ENCODE measurements at places on chromosomes 13 and 19.

GRCh38 chr13:63944911-63945310 lies 2529.3 kb upstream of the PCDH20 start:
- DNase-seq = no peak

GRCh38 chr13:48892688-48893075 lies 83.0 kb upstream of the FNDC3A start:
- no peak for DNase-seq

DNA sequence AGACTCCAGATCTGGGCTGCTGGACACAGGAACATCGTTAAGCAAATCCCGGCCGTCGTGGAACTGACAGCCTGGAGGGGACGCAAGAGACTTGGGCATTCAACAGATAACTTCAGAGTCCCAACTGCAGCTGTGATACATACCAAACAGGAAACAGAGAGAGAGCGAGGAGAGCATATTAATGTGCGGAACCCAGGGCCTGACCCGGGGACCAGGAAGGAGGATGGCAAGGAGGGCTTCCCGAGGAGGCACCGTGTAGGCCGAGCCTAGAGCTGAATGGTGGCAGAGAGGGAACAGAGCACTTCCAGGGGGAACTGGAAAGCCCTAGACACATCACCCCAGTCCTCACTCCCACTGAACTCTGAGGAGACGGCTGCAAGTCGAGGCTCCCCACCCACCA lies 68.1 kb downstream of the SIPA1L3 start:
- no peak for DNase-seq

DNA sequence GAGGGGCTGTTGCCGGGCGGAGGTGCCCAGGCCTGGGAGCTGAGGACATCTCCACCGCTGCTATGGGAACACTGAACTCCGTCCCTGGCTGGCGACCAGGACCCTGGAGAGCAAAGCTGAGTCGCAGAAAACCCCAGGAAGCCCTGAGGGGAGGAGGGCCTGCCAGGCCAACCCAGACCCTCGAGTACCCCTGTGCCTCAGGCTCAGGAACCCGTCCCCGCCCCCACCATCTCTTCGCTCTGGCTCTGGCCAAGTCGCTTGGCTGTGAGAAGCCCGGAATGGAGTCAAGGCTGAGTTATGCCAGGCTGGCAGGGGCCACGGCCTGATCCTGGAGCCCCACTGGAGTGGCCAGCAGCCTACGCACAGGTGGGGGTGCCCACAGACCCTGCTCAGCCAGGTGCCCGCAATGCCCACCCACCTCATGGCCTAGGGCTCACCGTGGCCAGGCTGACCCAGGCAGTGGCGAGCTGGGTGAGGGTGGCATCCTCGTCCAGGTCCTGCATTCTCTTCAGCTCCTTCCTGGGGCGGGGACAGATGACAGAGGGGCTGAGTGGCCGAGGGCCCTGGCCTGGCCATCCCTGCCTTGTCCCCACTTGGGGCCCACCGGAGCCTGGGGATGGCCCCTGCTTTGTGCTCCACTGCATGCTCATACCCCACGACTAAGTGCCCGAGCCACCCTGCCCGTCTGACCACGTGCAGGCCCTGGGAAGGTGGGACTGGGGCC lies 8.5 kb upstream of the CERS1 start:
- peak; percentile 11 for DNase-seq

- DNase-seq = no peak
Observed at GRCh38 chr13:97205982-97206381, 16.2 kb upstream of the MBNL2 start.

- no peak for DNase-seq
Observed at GRCh38 chr13:53921473-53921872, 892.9 kb downstream of the OLFM4 start.

- no peak for DNase-seq
Observed at GRCh38 chr19:41967054-41967783, 8.1 kb upstream of the RABAC1 start.

DNA sequence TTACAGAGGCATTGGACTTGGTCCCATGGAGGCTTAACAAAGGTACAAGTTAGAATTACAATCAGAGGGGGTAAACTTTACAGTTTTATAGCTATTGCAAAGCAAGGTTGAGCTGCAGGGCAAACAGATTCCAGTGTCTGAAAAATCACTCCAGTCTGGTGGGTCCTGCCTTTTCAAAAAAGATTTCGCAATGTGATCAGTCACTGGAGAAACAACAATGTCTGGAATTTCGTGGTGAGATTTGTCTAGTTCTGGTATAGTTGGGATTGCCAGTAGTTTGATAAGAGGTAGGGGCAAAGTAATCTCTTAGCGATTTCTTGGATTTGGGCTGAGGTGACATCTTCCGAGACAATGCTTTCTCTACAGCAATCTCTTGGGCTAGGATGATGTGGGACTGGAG lies 1198.2 kb upstream of the PCDH9 start:
- DNase-seq = no peak

GRCh38 chr13:85486663-85487062 lies 312.6 kb downstream of the SLITRK6 start:
- DNase-seq = no peak

DNA sequence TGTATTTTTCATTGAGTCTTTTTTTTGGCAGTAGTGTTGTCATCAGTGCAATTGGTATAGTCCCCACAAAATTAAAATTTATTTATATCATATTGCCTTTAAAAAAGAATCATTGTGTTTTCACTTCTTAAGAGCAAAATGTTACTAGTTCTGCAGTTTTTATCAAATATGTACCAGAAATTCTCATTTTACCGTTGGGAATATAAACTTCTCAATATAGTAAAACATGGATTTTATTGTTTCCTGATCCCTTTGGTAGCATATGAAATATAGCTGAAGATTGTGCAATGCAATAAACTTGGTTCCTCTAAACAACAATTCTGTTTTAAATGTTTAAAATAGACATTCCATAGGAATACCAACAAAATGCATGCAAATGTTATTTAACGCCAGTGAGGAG lies 306.5 kb upstream of the PCDH20 start:
- no peak for DNase-seq

DNA sequence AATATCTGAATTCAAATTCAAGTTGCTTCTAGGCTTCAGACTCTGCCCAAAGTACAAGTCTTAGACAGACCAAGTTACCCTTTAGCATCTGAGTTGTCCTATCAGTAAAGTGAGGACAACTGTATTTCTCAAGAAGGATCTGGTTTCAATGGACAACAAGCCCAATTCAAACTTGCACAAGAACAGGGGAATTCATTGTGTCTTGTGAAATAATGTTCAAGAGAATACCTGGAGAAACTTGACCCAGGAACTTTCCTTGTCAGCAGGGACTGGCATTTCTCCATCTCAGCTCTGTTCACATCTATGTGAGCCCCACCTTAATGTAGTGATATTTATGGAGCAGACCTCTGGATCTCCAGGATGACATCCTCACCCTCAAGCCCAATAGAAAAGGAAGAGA lies 894.9 kb upstream of the SLC10A2 start:
- no peak for DNase-seq

DNA sequence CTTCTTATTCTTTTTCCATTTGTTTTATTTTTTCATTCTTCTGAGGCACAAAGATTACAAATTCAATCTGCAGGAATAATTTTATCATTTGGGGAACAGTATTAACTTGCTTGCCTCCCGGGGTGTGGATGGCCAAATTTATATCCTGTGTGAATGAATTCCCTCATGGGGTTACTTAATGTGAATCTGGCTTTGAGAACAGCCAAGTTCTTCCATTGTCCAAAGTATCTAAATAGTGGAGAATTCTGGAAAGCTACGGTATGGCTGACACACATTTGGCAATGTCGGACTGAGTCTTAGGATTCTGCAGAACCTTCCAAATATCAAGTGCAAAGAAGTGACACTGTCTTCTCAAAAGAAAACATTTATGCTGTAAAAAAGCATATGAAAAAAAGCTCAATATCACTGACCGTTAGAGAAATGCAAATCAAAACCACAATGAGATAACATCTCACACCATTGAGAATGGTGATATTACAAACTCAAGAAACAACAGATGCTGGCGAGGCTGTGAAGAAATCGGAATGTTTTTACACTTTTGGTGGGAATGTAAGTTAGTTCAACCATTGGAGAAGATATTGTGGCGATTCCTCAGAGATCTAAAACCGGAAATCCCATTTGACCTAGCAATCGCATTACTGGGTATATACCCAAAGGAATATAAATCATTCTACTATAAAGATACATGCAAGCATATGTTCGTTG lies 620.2 kb downstream of the EFNB2 start:
- no peak for DNase-seq

- DNase-seq = peak; percentile 73
Observed at GRCh38 chr13:52158629-52159158, 703 bp downstream of the NEK3 start.

GRCh38 chr13:98992355-98992754 lies 14.5 kb upstream of the DOCK9 start:
- no peak for DNase-seq

DNA sequence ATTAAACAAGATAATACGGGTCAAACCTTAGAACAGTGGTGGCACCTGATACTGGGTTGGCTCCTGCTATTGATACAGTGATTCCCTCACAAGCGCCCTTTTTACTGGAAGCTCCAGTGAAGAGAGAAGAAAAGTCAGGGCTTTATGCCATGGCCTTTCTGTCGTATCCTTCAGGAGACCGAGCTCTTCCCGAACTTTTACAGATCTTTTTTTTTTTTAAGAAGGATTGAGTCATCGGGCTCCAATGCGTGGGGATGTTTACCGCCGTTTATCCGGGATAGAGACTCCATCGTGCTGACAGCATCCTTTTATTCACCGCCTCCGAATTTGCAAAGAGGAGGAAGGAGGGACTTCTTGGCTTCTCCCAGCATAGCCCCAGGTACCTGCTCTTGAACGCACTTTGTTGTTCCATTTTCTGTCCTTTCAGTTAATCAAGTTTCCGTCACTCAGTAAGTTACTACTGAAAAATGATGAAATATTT lies 574 bp downstream of the ZNF227 start:
- DNase-seq = peak; percentile 54

GRCh38 chr13:52978989-52979388 lies 49.6 kb upstream of the OLFM4 start:
- DNase-seq = peak; percentile 4

DNA sequence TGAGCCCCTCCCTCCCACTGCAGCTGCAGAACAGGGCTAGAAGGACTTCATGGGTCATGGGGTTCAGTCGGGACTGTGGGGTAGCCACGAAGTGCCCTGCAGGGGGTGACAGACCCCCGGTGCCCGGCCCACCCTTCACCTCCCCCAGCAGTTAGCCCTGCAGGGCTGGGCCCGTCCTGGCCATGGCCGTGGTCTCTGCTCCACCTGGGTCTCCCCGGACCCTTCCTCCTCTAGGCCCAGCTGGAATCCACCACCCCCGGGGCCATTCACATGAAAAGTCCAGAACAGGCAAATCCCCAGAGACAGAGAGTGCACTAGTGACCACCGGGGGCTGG lies 17.3 kb downstream of the MKNK2 start:
- DNase-seq = no peak

- no peak for DNase-seq
Observed at GRCh38 chr19:33275933-33276619, 26.3 kb downstream of the CEBPA start.

DNA sequence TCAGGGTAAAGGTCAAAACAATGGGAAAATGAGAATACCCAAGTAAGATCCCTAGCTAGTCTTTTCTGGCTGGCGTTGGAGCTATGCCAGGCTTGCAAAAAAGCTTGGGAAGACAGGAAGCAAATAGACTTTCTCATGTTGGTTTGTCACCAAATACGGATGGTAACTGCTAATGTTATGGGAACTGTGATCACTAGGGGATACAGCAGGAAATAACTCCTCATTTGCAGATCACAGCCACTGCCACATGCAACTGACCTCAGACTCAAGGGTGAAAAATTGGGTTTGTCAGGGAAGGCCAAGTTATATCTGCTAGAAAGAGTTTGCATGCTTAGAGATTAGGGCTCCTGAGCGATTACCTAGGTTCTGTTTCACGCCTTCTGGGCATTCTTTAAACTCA lies 162.9 kb downstream of the NHLRC3 start:
- DNase-seq = peak; percentile 90

- no peak for DNase-seq
Observed at GRCh38 chr13:98365302-98365701, 188.2 kb upstream of the RNF113B start.

DNA sequence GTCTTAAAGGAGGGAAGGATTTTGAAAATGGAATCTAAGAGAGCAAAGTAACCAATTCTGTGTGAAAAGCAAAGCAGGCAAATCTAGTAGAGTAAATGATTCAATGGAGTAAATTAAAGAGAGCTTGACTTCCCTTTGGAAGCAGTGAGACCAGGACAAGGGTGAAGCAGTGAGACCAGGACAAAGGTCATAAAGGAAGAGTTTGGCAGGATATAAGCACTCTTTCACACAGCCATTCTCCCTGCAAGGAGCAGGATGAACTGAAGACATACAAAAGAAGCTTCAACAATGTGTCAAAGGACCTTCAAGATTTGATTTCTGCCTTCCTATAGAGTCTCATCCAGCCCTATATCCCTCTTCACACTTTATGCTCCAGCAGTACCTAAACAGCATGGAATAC lies 123.8 kb downstream of the ENOX1 start:
- DNase-seq = no peak

DNA sequence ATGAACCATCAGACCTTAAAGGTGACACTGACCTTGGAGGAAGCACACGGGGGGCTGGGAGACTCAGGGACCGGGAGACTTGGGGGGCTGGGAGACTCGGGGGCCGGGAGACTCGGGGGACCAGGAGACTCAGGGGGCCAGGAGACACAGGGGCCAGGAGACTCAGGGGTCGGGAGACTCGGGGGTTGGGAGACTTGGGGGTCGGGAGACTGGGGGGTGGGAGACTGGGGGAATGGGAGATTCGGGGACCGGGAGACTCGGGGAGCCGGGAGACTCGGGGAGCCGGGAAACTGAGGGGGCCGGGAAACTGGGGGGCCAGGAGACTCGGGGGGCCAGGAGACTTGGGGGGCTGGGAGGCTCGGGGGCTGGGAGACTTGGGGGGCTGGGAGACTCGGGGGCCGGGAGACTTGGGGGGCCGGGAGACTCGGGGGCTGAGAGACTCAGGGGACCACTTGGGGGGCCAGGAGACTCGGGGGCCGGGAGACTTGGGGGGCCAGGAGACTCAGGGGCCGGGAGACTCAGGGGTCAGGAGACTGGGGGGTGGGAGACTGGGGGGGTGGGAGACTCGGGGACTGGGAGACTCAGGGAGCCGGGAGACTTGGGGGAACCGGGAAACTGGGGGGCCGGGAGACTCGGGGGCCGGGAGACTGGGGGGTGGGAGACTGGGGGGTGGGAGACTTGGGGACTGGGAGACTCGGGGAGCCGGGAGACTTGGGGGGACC lies 62.9 kb downstream of the RASA3 start:
- no peak for DNase-seq

- no peak for DNase-seq
Observed at GRCh38 chr13:31793246-31793645, 53.9 kb downstream of the RXFP2 start.

DNA sequence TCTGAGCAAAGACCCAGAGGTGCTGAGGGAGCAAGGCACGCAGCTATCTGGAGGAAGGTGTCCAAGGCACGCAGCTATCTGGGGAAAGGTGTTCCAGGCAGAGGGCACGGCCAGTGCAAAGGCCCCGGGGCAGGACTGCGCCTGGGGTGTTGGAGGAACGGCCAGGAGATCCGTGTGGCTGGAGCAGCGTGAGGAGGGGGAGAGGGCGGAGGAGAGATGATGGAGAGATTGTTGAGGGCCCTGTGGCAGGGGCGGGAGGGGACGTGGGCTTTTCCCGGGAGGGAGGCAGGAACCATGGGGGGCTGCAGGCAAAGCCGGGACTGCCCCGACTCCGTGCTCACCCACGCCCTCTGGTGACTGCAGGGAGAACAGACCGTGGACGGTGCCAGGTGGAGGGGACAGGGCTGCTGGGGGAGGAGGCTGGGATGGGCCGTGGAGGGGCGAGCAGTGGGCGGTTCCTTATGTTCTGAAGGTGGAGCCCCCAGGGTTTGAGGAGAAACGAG lies 13.3 kb upstream of the MISP start:
- no peak for DNase-seq

GRCh38 chr13:50119591-50119990 lies 104.3 kb downstream of the KCNRG start:
- peak; percentile 77 for DNase-seq

Data from lung (tissue), 17 donors.